Type B pancreatic cell (in vitro differentiated cells): ENCODE measurements at places on chromosomes 2 and 18. TPM values are rescaled to one million over a fixed set of nuclear protein-coding genes. Genes with fewer than 3 reads are reported as not detected.

DNA sequence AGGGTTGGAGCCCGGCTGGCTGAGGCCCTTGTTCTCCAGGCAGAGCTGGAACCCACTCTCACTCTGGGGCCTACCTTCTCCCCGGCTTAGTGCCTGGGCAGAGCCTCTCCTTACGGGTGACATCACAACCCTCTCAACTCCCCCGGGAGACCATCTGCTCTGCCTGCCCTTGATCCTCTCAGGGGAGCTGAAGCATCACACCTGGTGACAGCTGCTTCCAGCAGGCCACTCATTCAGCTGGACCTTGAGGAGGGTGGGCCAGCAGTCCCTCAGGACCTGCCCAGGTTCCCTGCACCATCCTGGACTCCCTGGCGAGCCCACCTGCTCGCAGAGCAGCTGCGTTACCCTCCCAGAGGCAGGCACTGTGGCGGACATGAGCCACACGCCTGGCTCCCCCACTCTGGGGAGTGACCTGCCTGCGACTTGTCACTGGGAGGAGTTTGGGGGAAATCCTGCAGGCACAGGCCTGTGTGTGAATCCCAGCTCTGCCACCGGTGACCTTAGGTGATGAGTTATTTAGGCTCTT, 13.1 kb downstream of the HS6ST1 start:
- H3K36me3 ChIP-seq: peaks cover 11% of the 10 kb centered on the region
- H3K27ac ChIP-seq: peak overlapping the region; percentile 98
- H3K27me3 ChIP-seq: no peaks in the 10 kb centered on the region
- DNase-seq: no peak

- no peak overlapping the region for H3K27ac ChIP-seq
- no peak for DNase-seq
- H3K36me3 ChIP-seq: no peaks in the 10 kb centered on the region
- no peak overlapping the region for H3K4me3 ChIP-seq
Observed at GRCh38 chr2:174636987-174637386, 39.4 kb upstream of the WIPF1 start.

- no peak overlapping the region for H3K4me3 ChIP-seq
- no peaks in the 10 kb centered on the region for H3K27me3 ChIP-seq
- no peak for DNase-seq
- no peaks in the 10 kb centered on the region for H3K36me3 ChIP-seq
- H3K4me1 ChIP-seq: peaks cover 6% of the 10 kb centered on the region
Observed at GRCh38 chr18:68438983-68439382, 275.9 kb downstream of the TMX3 start.

DNA sequence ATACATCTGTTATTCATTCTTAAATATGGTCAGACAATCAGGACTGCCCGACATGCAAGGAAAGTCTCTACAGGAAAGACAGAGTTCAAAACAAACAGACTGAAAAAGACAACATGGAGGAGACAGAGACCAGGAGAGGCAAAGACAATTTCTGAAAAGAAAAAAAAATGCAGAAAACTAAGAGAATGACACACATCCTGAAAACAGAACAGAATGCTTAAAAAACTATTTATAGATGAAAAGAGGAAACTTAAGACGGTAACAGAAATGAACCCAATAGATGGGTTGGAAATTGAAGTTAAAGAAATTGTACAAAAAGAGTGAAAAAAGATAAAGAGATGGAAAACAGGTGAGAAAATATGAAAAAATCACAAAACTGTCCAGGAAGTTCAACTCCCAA, 95.7 kb downstream of the BCL2 start:
- H3K4me3 ChIP-seq: no peak overlapping the region
- H3K27me3 ChIP-seq: no peaks in the 10 kb centered on the region
- peaks cover 16% of the 10 kb centered on the region for H3K36me3 ChIP-seq
- no peak for DNase-seq

GRCh38 chr18:3873211-3873610, 423.2 kb downstream of the TGIF1 start:
- H3K4me1 ChIP-seq: peaks cover 13% of the 10 kb centered on the region
- H3K36me3 ChIP-seq: no peaks in the 10 kb centered on the region
- H3K27me3 ChIP-seq: peaks cover 8% of the 10 kb centered on the region
- no peak for DNase-seq
- no peak overlapping the region for H3K4me3 ChIP-seq
- no peak overlapping the region for H3K27ac ChIP-seq

- peaks cover 30% of the 10 kb centered on the region for H3K36me3 ChIP-seq
- DNase-seq: no peak
- peaks cover 42% of the 10 kb centered on the region for H3K4me1 ChIP-seq
- H3K4me3 ChIP-seq: peak overlapping the region; percentile 99
- no peaks in the 10 kb centered on the region for H3K27me3 ChIP-seq
Observed at GRCh38 chr2:27212626-27213471, 781 bp upstream of the SLC5A6 start.

DNA sequence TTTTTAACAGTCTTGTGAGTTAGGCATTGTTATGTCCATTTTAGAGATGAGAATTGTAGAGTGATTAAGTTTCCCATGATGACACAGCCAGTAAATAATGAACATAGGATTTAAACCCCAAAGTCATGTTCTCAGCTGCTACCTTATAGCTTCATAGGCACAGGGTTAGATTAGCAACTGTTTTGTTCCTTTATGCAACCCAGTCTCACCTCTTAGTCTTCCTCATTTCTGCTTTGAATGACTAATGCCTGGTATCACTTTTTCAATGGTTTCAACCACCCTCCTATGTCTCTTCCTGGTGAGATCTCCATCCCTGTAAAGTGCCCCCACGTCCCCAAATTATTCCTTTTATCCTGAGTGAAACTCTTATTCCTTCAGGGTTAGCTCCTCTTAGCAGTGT, 44.3 kb downstream of the MFSD6 start:
- H3K27ac ChIP-seq: no peak overlapping the region
- DNase-seq: no peak
- peaks cover 5% of the 10 kb centered on the region for H3K4me1 ChIP-seq
- H3K27me3 ChIP-seq: no peaks in the 10 kb centered on the region
- H3K36me3 ChIP-seq: no peaks in the 10 kb centered on the region

DNA sequence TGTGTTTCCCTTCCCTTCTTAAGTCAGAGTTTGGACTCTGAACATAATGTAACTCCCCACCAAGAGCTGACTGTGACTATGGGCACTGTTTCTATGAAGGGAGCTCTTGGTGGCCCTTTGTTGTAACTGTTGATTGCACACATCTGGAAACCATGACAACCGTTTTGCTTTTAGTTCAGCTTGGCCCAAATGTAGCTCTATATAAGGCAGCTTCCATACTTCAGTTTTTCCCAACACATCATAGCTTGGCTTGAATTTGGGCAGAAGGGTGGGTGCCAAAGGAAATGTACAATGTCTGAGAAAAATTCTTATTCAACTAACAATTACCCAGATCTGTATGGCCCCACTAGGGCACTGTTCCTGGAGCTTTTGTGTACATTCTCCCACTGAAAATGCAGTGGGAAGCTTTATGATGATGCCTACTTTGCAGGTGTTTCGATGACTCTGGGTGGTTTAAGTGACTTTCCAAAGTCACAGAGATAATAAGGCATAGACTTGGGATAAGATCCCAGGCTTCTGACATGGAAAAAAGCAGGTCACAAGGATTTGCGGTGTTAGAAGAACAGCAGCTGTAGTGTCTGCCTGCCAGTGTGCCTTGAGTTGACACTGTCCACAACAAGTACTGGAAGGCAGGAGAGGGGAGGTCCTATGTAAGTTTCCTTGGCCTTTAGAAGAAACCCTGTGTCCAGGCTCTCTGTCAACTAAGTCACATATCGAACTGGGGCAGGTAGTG, 2.4 kb upstream of the CETN1 start:
- no peaks in the 10 kb centered on the region for H3K27me3 ChIP-seq
- no peak for DNase-seq
- no peaks in the 10 kb centered on the region for H3K36me3 ChIP-seq
- H3K27ac ChIP-seq: no peak overlapping the region
- peaks cover 17% of the 10 kb centered on the region for H3K4me1 ChIP-seq

- no peak overlapping the region for H3K4me3 ChIP-seq
- H3K4me1 ChIP-seq: no peaks in the 10 kb centered on the region
- no peak overlapping the region for H3K27ac ChIP-seq
Observed at GRCh38 chr2:98492441-98492840, 47.8 kb downstream of the INPP4A start.

GRCh38 chr18:37701967-37702366, 136.4 kb upstream of the CELF4 start:
- no peaks in the 10 kb centered on the region for H3K36me3 ChIP-seq
- no peak overlapping the region for H3K27ac ChIP-seq
- H3K4me3 ChIP-seq: no peak overlapping the region
- peaks cover 6% of the 10 kb centered on the region for H3K27me3 ChIP-seq

DNA sequence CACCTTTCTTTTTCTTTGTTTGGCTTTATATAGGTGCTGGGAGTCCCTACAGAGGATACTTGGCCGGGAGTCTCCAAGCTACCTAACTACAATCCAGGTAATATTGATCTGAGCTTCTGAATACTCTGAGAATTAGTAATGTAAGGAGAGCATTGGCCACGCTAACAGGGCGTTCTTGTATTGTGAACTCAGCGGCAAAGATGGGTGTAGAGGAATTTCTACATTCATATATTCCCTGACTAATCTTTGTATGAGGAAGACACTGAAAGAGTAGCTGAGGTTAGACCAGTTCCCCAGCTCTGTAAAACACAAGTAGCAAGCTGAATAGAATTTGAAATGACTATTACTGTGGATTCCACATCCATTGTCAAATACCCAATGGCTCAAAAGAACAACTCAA, 48.5 kb downstream of the CDK15 start:
- no peaks in the 10 kb centered on the region for H3K27me3 ChIP-seq
- no peak for DNase-seq
- H3K36me3 ChIP-seq: no peaks in the 10 kb centered on the region

DNA sequence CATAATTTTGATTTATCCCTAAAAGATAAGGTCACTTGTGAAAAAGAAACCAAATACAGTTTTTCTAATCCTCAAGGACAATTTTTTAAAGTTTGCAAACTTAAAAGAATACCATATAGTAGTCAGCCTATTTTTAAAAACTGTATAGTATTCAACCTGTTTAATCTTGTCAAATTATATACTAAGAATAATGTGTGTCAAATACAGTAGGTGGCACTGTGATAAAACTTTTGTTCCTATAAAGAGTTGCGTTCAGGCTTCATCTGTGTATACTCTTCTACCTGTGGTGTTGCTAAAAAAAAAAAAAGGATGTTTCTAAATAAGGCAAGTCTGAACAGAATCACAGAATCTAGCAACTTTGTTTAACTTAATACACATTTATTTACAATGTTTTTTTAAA, 68.6 kb downstream of the CCDC138 start:
- no peak overlapping the region for H3K27ac ChIP-seq
- peaks cover 47% of the 10 kb centered on the region for H3K36me3 ChIP-seq
- DNase-seq: no peak
- H3K4me3 ChIP-seq: no peak overlapping the region

DNA sequence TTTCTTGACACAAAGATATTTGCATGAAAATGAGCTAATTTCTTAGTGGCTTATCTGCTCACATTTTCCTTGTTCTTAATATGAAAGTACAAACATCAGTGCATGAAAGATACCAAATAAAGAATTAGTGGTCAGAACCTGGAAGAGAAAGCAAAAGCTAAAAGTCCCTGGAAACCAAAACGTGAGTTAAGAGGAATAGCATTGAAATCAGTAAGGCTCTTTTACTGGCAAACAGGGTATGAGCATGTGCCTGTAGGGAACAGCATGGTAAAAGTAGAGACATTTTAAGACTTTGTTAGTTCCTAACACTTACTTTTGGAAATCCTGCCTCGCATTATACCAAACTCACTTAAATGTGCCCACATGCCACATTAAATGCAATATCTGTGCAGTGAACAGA, 31.9 kb upstream of the CWC22 start:
- no peak overlapping the region for H3K27ac ChIP-seq
- no peaks in the 10 kb centered on the region for H3K4me1 ChIP-seq
- H3K4me3 ChIP-seq: no peak overlapping the region
- no peaks in the 10 kb centered on the region for H3K27me3 ChIP-seq
- no peaks in the 10 kb centered on the region for H3K36me3 ChIP-seq

DNA sequence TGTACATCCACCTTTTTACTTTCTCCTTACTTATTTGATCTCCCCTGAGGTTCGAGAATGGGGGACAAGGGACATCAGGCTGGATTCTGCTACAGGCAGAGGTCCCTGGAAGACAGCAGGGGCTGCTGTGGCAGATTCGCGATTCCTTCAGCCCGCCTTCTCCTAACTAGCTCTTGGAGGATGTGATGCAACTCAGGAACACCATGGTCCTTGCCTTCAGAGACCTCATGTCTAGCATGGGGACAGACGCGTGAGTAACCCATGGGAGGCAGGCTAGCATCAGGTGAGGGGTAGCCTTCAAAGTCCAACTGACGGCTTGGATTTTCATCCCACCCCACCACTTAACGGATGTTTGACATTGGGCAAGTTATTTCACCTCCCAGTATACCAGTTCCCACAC, 869 bp upstream of the TCF23 start:
- H3K4me1 ChIP-seq: no peaks in the 10 kb centered on the region
- no peak overlapping the region for H3K4me3 ChIP-seq
- H3K27ac ChIP-seq: no peak overlapping the region
- H3K27me3 ChIP-seq: peaks cover 15% of the 10 kb centered on the region
- H3K36me3 ChIP-seq: no peaks in the 10 kb centered on the region
- DNase-seq: no peak

- H3K27me3 ChIP-seq: no peaks in the 10 kb centered on the region
- no peak for DNase-seq
- no peak overlapping the region for H3K27ac ChIP-seq
- H3K36me3 ChIP-seq: peaks cover 32% of the 10 kb centered on the region
Observed at GRCh38 chr2:202700075-202700901, 65.5 kb downstream of the FAM117B start.

- H3K4me3 ChIP-seq: no peak overlapping the region
- no peak overlapping the region for H3K27ac ChIP-seq
- no peaks in the 10 kb centered on the region for H3K36me3 ChIP-seq
- H3K4me1 ChIP-seq: no peaks in the 10 kb centered on the region
Observed at GRCh38 chr2:197134206-197134605, 176.4 kb downstream of the ANKRD44 start.

DNA sequence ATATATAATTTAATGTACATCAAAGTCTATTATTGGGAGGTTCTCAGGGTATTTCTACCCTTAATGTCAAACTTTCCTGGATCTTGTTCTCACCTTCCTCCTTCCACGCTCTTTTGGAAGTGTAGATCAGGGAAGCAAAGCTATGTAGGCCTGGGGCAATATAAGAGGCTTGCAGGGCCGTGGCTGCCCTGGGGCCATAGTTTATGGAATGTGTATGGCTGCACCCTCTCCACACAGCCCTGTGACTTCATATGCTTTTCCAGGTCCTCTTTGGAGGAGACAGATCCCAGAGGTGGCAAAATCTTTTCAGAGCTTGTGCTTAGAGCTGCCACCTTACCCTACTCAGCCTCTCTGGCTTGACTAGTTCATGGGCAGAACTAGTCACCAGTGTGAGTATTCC, 82.9 kb downstream of the PLB1 start:
- DNase-seq: no peak
- no peaks in the 10 kb centered on the region for H3K36me3 ChIP-seq
- H3K4me1 ChIP-seq: no peaks in the 10 kb centered on the region
- no peak overlapping the region for H3K4me3 ChIP-seq

- no peak overlapping the region for H3K27ac ChIP-seq
- H3K4me3 ChIP-seq: no peak overlapping the region
- no peaks in the 10 kb centered on the region for H3K4me1 ChIP-seq
- DNase-seq: no peak
- H3K36me3 ChIP-seq: no peaks in the 10 kb centered on the region
Observed at GRCh38 chr2:185782223-185782769, 43.7 kb downstream of the FSIP2 start.

- DNase-seq: no peak
- H3K27ac ChIP-seq: peak overlapping the region; percentile 6
- no peaks in the 10 kb centered on the region for H3K27me3 ChIP-seq
- peaks cover 35% of the 10 kb centered on the region for H3K4me1 ChIP-seq
Observed at GRCh38 chr2:101305035-101305434, 3.5 kb downstream of the RNF149 start.

LRRTM1 gene
- total RNA-seq: 5.0 and 29.1 TPM in 2 replicates

ZNF521 gene
- 5.3 and 75.1 TPM in 2 replicates for total RNA-seq

ATP8B1 gene
- 21.7 and 52.9 TPM in 2 replicates for total RNA-seq

EFR3B gene
- 5.3 and 12.4 TPM in 2 replicates for total RNA-seq

PLGLB2 gene
- 3.4 and 5.1 TPM in 2 replicates for total RNA-seq
